ENCODE measurements at places on chromosomes 13 and 19.

DNA sequence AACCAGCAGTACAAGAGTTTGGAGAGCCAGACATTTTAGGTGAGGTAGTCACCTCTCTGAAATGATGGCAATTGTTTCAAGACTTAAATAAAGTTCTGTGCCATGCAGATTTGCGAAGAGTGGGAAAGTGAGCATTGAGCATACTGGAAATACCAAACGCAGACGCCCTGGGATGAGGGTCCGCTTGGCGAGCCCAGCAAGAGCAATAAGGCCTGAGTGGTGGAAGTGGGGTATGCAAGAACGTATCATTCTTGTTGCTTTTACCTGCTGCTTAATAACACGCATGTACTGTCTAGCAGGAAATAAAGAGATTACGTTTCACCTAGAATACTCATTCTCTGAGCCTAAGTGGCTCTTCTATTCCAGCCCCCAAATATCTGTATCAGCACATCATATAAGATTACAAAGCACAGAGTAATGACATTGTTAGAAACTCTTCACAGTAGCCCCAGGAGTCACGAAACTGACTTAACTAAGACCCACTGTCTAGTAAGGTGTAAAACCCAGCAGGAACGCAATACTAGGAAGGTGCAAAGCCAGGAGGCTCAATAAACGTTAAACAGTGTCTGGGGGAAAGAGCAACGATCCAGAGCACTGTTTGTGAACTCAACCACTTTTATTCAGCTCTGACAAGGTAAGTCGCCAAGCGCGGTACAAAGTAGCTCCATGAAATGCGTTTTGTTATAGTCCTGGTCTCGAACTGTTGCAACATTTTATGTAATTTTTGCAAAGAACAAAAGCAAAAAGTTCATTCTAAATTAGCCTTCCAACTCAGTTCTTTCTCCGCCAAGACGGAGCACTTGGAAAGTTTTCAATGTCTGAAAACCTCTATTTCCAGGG is 1.2 kb downstream of the RCBTB2 start:
- DNase-seq: no peak

DNA sequence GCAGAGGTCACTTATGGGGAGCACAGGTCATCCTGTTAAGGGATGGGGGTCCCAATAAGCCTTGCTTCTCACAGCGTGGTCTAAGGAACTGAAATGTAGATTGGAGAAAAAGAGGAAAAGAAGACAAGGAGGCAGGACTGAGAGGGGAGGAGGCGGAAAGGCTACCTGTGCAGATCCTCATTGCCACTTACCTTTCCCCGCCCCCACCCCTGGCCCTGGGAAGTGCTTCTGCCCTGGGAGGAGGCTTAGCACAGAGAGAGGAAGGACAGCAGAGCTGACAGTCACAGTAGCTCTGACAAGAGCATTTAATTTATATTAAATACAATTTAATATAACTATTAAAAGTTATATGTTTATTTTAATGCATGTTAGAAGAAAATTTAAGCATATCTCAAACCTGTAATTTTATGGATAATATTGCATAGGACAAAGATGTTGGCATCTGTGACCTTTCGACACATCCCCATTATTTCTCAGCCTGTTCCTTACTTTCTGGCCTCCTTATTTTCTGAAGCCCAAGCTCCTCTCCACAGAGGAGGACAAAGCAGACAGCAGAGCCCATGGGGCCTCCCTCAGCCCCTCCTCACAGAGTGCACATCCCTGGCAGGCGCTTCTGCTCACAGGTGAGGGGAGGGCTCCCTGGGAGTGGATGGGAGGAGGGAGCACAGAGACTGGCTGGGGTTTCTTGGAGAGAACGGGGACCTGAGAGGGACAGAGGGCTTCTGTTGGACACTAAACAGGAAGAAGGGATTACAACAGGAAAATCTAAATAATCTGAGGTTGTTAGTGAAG is 23.4 kb downstream of the CEACAM21 start:
- no peak for DNase-seq

DNA sequence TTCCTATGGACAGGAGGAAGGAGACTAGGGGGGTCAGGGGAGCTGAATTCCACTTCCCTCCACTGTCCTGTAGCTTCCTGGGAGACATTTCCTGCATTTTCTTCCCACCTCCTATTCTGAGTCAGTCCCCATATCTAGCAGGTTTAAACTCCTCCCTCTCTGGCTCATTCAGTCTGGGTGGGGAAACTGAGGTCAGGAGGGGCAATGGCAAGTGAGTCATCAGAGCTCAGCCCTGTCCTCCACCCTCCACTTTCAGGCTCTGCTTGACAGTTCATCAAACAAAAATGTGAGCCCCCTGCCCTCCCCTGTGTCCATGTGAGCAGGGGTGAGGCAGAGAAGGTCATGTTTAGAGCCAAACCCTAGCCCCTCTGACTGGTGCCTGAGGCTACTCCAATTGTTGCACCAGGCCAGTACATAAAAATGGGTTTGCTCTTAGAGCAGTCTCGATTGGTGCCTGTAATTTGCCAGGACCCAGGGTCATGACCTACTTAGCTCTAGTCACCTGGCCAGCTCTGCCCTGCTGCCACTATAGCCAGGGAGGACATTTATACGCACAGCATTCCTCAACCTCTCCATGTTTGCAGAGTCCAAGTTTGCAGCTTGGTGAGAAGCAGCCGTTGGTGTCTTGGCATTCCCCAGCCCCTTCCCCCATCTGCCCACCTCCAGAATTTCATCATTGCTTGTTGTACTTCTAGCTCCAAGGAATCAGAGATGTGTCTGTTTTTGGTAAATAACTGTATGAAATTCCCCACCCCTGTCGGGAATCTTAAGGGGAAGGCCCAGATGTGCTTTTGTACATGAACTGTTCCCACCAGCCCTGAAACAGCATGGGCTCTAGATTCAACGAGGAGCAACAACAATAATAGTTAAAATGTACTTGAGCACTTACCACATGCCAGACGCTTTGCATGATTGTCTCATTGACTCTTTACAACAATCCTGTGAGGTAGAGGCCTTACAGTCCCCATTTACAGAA is 20.7 kb downstream of the SAMD4B start:
- no peak for DNase-seq

DNA sequence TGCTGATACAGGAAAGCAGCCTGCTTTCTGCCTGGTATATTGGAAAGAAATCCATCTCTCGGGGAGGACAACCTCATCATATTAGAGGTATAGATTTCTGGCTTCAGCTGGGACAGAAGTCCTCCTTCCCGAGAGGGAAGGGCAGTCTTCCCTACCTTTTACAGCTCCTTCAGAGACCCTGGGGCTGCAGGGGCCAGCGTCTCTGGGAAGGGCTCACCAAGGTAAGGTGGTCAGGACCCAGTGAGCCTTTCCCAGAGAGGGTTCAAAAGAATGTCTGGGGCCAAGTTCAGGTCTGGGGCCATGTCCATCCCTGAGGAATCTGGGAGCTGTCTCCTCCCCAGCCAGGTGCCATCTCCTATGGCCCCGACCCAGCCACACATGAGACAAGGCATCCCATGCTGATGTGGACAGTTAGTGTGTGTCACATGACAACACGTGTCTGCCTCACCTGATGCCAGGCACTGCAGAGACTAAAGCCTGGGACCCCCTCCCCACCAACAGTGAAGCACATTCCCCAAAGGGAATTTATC is 136.4 kb downstream of the URI1 start:
- no peak for DNase-seq

DNA sequence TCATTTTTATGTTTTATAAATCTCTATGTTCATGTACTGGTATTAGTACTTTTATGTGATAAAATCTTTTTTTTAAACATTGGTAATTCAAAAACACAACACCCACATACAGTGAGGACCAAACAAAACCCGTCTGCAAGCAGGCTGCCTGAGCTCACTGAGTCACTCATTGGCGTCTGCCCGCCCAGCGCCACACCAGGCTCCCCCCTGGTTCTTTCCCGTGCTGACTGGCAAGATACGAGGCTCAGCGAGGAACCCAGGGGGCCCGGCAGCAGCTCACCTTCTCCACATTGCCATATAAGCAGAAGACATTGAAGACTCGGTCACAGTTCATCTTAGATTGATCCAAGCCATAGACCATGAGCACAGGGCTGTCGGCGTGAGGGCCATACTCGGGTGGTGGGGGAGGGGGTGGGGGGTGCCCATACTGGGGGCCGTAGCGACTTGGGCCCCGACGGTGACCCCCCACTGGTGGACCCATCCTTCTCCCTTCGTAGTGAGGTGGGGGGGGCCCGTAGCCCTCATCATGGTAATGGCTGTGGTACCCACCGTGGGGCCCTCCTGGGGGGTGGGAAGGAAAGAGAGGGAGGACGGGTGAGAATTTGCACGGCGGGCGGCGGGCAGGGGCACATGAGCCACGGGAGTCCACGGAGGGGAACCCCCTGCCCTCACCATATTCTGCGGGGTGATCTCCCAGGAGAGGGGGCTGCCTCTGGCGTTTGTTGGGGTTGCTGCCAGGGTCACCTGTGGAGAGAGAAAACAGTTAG is 8.4 kb upstream of the ECH1 start:
- no peak for DNase-seq

DNA sequence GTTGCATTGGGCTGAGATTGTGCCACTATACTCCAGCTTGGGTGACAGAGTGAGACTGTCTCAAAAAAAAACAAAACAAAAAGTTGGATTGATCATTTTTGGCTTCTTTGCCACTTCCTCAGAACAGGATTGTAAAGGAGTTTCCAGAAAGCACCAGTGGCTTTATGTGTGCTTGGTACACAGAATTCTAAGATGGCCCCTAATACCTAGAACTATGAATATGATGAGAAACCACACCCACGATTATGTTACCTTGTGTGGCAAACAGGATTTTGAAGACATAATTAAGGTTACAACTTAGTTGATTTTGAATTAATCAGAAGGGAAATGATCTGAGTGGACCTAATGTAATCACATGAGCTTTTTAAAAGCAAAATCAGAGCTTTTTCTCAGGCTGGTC is 26.5 kb downstream of the CEACAM1 start:
- no peak for DNase-seq

DNA sequence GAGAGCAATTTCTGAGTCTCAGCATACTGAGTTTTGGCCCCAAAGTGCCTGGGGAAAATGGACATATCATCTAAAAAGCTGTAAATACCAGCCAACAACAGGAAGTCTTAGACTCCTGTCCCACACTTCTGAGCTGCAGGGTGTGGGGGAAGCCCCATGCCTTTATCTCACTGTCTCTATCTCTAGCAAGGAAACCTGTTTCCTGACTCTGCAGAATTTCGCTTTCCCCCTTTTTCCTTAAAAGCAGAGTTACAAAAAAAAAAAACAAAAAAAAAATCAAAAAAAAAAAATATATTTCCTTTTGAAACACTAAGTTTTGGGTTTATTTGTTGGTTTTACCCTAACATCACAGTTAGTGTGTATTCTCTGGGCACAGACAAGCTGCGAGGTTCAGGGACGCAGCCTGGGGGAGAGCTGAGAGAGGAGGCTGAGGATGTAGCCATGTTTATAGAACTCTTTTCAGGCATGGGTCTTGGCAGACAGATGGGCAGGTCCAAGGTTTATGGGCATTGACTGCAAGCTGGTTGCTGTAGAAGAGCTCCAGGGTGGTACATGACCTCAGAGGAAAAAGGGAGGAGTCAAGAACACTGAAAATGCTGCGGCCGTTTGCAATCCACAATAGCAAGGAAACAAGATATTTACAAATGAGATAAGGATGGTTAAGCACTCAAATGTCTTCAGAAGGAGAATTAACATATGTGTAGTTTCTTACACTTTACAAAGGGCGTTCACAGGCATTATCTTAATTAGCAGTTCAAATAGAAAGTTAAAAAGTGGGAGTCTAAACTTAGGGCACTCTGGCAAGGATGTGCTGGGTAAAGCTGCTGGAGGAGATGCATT is 4.9 kb downstream of the MBNL2 start:
- DNase-seq: no peak

GRCh38 chr13:107365466-107366215 is 797.7 kb upstream of the ARGLU1 start:
- DNase-seq: no peak

DNA sequence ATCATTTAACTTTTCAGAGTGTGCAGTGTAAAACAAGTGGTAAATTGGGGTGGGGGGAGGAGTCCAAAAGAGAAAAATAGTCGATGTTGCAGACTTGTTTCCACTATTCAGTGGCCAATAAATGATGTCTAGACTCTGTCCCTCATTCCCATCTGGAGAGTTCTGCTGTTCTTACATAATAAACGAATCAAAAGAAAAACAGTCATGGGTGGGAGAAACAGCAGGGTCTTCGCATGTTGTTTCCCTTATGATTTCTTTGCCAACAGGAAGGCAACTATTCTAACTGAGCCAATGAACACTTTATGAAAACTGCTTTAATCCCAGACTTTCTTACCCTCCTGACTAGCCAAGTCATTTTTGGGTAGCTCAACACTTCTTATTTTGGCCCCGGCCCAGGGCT is 615.5 kb downstream of the FGF9 start:
- DNase-seq: no peak

DNA sequence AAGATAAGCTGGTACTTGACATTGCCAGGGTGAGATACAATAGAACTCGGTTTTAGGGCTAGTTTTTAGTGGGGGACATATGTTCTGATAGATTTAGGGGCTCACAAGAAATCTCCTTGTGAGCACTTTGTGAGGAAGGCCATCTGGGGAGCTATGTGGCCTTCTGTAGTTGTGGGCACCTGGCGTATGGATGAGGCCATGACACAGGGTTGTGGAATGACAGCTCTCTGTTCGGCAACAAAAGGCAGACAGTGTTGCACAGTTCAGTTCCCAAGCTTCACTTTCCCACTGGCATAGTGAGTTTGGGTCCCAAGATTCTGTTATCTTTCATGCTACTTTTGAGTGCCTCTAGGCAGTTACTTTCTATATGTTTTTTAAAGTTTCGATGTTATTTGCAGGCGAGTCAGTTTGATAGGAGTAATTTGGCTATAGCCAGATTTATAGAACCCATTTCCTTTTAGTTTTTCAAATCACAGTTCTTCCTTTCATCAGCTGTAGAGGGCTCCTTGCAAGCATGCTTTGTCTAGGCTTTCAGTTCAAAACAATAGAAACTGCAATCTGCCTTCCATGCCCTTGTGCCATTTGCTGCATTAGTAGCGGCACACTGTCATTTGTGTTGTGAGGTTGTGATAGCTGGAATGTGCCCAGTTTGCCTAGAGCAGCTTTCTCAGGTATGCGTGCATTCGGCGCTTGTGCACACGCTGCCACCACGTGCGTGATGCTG is 70.6 kb upstream of the TEX29 start:
- DNase-seq: no peak

Data from activated CD8-positive, alpha-beta memory T cell treated with anti-CD3 and anti-CD28 coated beads for 48 hours (primary cell).